Fibroblast of skin of scalp (primary cell): ENCODE measurements at places on chromosomes 13 and 19.

DNA sequence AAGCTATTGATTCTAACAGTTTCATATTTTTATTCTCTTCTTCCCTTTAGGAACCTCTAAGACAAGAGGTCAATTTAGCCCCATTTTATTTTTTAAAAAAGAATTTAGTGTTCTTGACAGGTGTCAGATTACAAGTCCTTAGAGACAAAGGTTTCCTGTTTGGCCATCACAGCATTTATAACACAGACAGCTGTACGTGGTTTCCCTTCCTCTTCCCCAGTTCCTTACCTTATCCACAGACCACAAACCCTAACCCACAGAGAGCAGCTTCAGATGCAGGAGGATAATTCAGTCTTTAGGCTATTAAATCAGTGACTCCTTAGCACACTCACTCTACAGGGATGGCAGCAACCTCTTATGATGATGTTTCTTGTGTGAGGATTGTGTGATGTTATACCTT is 1210.1 kb downstream of the DIAPH3 start:
- DNase-seq, result no peak

- no peak for DNase-seq
Measured at GRCh38 chr13:72959643-72960042, 99.2 kb upstream of the KLF5 start.

- DNase-seq, result no peak
Measured at GRCh38 chr19:19269952-19270694, 3.0 kb downstream of the TM6SF2 start.

DNA sequence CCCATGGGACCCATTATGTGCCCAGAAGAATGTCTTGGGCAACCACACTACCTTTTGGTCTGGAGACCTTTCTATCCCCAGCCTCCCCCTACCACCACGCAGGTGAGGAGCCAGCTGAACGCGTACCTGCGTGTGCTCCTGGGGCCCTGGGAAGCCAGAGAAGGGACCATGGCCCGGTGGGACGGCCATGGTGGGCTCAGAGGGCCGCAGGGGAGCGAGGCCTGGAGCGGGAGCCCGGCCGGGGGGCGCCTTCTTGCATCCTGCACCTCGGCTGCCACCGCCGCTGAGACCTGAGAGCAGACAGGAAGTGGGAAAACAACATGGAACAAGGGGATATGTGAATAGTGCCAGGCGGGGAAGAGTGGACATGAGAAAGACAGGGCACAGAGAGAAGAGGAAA is 2.3 kb downstream of the DYRK1B start:
- DNase-seq, result no peak

DNA sequence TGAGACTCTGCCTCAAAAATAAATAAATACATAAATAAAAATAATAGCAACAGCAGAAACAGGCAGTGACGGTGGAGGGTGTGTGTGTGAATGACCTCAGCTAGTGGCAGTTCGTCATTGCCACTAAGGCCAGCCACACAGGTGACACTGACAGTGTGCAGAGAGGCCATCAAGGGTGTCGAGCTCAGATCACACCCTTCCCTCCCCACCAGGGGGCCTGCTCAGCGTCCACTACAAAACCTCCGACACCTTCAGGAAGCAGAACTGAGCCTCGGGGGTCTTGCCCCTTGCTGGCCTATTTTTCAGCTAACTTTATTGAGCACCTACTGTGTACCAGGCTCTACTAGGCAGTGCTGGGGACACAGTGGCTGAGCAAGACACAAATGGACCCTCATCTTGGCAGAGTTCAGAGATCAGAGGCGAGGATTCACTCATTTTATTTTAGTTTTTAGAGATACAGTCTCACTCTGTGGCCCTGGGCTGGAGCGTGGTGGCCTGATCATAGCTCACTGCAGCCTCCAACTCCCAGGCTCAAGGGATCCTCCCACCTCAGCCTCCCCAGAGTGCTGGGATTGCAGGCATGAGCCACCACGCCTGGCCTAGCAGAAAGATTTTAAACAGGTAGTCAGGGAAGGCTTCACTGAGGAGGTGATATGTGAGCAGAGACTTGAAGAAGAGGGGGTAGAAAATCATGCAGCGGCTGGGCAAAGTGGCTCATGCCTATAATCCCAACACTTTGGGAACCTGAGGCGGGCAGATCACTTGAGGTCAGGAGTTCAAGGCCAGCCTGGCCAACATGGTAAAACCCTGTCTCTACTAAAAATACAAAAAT is 30.3 kb upstream of the SEMA6B start:
- no peak for DNase-seq

DNA sequence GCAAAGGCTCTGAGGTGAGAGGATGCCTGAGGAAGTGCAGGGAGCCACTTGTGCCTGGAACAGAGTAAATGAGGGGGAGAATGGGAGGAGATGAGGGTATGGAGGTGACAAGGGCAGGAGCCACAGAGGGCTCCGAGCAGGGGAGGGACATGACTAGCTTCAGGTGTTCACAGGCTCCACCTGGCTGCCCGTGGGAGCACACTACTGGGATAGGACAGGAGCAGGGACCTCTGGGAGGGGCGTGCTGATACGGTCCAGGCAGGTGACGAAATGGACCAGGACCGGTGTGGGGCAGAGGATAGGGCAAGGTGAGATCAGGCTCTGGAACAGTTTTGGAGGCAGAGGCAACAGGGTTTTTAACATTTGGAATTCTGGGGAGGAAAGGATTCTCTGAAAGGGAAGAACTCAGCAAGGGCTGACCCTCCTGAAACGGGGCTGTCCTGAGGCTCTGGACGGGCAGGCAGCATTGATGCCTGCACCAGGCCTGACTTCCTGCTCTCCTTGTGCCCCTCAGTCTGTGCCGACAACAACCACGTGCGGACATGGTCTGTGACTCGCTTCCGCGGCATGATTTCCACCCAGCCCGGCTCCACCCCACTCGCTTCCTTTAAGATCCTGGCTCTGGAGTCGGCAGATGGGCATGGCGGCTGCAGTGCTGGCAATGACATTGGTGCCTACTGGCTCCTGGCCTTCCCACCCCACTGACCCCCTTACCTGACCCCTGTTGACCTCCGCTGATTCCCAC is 11.6 kb downstream of the SHKBP1 start:
- DNase-seq, result peak; percentile 61
